M059J (cell line): ENCODE measurements at places on chromosomes 3 and 15.

GRCh38 chr15:49134683-49135341 lies 20.6 kb downstream of the COPS2 start:
- peak; percentile 15 for DNase-seq

DNA sequence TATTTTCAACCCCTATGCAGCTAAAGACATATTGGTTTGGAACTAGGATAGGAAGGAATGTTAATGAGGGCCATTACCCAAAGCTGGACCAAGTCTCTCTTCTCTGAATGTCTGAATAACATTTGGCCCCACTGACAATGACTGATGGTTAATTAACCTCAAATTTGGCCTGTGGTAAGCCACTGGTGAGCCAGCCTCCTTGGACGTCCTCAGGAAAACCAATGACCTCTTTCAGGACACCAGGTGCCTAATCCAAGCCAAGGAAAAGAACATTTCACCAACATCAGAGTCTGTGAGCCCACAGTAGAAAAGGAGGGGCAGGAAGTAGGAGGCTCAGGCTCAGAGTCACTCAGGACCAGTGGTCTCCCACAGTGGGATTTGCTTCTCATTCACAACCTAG lies 56.4 kb upstream of the ETV5 start:
- peak; percentile 64 for DNase-seq

DNA sequence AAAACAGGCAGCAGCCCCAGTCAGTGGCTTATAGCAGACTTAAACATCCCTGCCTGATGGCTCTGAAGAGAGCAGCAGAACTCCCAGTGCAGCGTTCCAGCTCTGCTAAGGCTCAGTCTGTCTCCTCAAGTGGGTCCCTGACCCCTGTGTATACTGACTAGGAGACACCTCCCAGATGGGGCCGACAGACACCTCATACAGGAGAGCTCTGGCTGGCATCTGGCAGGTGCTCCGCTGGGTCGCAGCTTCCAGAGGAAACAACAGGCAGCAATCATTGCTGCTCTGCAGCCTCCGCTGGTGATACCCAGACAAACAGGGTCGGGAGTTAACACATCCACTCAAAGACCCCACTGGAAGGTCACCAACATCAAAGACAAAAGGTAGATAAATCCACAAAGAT lies 93.5 kb downstream of the RFX7 start:
- DNase-seq: no peak

DNA sequence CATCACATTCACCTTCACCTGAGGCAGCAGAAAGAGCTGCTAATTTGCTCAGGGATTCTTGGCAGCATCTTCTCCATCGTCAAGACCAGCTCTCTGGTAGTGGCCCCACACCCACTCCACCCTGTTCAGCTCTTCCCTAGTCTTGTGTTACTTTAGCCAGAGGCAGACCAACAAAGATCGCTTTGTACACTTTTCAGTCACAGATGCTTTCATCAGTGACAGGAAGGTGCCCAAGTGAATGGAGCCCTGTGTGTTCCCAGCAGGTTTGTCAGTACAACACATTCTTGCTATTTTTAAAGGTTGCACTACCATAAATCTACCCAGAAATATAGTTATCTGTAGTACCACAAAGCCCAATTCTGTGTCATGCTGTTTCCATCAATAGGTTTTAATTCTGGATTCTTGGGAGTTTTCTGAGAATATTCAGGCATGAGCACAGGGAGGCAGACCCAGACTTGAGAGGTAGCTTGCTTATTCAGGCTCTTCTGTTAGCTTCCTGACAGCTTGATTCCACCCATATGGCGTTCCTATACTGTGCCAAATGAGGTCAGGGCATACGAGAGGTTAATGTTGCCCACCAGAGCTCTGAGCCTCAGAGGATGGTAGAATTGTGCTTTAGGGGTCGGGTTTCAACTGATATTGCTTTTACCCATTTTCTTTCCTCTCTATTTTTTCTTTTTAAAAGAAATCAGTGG lies 109.8 kb upstream of the MANF start:
- no peak for DNase-seq

DNA sequence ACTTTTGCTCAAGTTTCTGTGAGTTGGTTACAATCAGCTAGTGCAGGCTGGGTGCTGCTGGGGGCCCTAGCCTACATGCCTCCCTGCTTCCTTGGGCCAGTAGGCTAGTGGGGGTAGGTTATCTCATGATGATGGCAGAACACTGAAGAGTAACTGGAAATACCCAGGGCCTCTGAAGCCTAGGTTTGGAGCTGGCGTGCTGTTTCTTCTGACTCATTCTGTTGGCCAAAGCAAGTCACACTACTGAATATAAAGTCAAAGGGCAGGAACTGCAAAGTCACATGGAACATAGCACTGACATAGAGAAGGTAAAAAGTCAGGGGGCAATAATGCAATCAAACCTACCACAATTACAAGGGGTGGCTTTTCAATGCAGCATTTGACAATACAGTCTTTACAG lies 34.5 kb downstream of the RASGRP1 start:
- DNase-seq: peak; percentile 43

DNA sequence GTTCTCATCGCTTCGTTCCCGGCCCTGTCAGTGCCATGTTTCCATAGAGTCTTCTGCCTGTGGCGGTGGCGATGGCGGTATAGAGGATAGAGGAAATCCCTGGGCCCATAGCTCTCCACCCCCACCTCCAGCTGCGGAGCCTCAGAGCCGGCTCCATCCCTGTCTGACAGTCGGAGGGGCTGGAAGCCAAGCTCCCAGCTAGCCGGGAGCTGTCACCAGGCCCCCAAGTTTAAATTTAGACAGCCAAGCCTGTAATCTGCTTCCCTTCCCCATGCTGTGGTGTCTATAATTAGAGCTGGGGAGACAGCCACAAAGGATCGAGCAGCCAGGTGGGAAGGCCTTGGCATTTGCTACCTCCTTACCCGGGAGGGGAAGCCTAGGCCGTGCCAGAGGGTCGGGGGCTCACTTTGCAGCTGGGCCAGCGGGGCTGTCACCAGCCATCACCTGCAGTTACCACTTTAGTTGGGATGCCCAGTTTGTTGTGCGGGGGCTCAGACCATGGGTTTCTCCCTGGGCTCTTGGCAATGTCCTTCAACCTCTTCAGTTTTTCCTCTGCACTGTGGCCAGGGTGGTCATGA lies 56.3 kb upstream of the SEC13 start:
- no peak for DNase-seq

DNA sequence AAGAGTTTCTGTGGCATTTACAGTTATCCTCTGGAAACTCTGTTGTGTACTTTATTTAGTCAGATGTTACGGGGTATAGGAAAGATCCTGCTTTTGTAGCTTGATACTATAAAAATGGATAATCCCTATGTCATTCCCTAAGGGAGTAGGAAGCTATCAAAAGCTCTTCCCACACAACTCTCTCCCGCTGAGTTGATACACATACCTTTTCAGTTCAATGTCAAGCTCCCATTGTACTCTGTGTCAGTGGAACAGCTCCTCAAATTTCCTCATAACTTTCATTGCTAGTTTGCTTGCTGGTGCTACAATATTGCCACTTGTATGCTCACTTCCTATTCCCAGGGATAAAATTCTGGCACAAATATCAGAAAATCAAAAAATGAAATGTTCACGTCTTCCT lies 893.3 kb upstream of the GBE1 start:
- no peak for DNase-seq

DNA sequence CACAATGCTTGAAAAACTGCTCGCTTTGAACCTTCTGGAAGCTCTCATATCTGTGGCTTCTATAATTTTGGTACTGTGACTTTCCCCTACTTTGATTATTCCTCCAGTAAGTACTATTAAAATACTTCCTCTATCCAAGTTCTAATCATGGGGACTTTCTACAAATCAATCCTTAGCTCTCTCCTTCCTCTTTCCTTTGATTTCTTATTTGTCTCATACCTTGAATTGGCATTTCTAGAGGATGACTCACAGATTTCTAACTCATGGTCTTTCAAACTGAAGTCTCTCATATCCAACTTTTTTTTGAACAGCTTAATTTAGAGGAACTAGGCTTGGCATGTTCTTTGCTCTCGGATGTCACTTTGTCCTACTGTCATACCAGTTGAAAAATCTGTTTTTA lies 241.8 kb downstream of the TBC1D5 start:
- peak; percentile 16 for DNase-seq

DNA sequence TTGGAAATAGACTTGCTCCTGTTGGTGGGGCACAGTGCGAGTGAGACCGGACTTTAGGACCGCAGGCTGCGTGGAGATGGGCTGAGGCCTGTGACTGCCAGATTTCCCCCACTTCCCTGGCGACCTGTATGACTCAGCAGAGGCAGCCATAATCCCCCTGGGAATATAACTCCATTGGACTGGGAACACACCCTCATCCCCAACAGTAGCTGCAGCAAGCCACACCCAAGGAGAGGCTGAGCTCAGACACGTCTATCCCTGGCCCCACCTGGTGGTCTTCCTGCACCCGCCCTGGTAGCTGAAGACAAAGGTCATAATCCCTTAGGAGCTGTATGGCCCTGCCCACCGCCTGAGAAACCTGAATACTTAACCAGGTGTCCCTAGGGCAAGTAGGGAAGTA lies 42.6 kb downstream of the DZIP1L start:
- DNase-seq: no peak

GRCh38 chr3:156725682-156726081 lies 51.3 kb downstream of the TIPARP start:
- DNase-seq: no peak

- peak; percentile 71 for DNase-seq
Observed at GRCh38 chr3:14329116-14329830, 73.1 kb upstream of the SLC6A6 start.

DNA sequence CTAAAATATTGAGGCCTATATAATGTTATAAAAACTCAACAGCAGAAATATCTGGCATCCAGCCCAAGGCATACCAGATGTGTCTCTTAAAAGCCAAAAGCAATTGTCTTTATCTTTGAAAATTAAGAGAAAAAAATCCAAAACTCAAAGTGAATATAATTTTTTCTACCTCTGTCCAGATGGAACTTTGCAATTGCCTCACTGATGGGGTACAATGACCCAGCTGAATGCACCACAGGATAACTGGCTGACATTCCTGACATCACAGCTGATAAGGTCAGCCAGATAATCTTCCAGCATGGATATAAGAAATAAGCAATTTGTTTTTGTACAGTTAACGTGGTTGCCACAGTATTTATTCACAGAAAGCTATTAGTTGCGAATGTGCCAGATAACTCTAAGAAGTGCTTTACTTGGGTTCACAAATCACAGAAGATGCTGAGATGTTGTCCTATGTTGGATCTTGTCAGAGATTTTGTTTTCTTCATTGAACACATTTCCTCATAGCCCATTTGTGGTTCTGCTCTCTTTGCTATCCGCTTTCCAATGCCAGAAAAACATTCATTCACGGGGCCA lies 566.9 kb upstream of the CCDC54 start:
- DNase-seq: no peak

GRCh38 chr15:80512726-80513660 lies 108.8 kb downstream of the ARNT2 start:
- DNase-seq: peak; percentile 64

DNA sequence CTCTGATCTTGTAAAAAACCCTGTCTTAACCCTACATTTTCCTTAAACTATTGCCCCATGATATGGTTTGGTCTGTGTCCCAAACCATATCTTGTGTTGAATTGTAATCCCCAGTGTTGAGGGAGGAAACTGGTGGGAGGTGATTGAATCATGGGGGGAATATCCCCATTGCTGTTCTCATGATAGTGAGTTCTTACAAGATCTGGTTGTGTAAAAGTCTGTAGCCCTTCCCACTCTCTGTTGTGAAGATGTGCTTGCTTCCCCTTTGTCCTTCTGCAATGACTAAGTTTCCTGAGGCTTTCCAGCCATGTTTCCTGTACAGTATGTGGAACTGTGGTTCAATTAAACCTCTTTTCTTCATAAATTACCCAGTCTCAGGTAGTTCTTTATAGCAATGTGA lies 881.4 kb downstream of the DIPK2A start:
- DNase-seq: no peak

DNA sequence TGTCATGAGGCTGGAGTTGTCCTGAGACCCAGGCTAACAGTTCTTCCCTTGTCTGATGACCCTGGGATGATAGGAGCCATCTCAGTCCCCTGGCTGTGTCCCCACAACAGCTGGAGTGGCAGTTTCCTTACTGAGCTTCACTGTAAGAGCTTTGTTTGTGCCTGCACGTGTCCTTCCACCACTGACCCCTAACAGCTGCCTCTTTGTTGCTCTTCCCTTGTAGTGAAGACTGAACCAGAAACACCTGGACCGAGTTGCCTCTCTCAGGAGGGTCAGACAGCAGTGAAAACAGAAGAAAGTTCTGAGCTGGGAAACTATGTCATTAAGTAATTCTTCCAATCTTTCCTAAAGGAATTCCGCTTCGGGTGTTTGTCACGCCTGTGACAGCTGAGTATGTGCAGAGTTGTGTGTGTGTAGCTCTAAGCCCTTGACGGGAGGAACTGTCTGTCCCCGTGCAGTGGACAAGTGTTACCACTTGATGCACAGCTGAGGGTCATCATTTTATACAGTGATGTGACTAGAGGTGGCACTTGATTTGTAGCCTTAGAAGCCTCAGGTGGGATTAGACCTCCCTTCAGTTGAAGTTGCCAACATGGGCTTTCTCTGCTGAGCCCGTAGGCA lies 25.0 kb downstream of the MAP6D1 start:
- no peak for DNase-seq

DNA sequence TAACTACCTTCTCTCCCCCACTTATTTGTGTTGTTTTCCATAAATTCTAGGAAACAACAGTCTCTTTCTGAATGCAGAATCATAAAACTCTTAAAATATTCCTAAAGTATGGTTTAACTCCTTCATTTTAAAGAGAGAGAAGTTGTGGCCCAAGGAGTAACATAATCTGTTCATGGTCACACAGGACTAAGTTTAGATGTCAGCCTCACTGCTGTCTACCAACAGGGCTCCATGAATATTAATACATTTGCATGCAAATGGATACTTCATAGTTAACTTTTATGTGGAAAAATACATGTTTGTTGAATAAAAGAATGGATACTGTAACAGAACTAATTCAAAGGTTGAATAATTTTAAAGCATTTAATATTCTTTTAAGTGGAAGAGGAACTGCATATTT lies 18.5 kb upstream of the IL1RAP start:
- no peak for DNase-seq

DNA sequence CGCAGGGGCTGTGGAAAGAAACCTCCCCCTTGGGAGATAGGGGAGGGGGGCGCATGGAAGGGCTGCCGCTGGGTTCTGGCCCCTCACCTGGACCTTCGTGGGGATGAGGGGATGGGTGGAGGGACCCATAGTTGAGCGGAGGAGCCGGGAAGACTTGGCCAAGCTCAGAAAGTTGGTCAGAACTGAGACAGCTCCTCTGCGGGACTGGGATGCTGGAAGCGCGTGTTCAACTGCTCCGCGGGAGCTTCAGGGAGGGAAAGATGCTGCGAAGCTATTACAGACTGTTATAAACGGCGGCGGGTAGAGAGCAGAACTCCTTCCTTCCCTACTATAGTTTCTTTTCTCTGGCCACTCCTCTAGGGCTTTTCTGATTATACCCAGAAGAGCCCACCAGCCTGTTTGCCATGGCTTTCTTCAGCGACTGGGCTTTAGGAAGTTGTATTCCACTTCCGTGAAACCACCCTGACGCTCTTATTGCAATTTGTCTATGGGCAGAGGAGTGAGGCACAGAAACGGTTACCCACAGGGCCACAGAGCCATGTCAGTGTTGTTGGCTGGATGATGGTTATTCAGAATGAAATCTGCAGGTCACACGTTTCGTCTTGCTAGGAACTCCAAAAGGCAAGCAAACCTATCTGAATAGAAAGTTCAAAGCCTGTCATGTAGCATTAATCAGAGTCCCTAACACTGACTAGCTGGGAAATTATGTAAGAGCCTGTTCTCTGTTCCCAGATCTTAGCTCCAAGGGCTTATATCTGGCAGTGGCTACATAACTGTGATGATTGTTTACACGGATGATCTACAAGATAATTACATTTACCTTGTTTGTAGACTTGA lies 1.1 kb downstream of the SYNPR start:
- DNase-seq: no peak

- DNase-seq: peak; percentile 41
Observed at GRCh38 chr3:42067326-42067725, 23.8 kb upstream of the TRAK1 start.
